ENCODE measurements at places on chromosomes 2 and 18.

DNA sequence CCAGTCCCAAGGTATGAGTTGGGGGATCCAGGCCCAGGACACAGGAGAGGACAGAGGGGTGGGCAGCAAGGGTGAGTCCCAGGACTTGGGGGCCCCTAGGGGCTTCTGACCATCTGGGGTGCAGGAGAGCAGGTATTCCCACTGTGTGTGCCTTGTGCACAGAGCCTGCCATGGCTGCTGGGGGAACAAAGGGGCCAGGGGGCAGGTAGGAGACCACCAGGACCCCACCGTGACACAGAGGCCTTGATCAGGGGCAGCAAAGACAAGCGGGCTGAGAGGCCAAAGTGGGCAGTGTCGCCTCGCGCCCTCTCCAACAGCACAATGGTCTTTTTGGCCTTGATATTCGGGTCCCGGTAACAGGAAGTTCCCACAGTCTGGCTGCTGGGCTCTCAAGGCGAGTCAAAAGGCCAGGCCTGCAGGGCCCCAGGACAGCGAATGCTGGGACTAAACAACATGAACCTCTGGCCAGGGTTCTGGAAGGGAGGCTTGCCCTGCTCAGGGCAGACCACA lies 12.3 kb upstream of the GPR17 start:
- no peak for DNase-seq

DNA sequence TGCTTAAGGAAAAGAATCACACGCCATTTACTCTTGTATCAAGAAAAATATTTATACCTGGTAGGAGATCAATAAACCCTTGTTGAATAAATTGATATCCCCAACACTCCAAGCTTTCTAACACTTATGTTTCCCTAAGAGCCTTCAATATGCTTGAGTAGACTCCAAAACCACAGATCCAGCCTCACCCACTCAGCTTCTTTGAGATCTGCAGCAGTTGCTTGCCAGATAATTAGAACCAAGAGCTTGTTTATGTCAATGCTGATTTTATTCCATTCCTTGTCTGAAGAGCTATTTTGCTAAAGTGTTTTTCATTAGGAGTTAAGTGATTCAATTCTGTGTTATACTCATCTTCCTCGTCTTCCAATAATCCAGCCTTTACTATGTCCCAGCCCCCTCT lies 26.3 kb upstream of the CRIM1 start:
- no peak for DNase-seq

DNA sequence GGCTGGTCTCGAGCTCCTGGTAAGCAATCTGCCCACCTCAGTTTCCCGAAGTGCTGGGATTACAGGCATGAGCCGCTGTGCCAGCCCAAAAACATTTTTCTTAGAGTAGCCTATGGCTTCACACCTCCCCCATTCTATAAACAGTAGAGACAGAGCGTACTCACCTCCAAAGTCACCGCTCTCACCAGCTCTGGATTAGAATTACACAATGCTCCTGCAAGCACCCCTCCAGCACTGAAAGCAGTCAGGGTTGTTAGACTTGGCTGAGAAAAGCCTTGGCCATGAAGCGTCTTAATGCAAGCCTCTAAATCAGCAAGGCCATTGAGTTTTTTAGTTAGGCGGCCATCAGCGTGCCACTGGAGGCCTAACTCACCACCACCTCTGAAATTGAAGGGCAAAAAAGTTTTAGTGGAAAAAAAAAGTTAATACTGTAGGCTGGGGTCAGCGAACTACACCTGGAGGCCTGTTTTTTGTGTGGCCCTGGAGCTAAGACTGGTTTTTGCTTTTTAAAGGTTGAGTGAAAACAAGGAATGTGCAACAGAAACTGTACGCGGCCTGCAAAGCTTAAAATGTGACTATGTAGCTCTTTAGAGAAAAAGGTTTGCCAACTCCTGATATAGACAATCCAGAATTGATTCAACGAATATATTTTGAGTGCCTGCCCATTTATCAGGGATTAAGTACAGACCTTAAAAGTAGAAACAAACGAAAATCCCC lies 34.6 kb downstream of the PREPL start:
- DNase-seq = no peak

DNA sequence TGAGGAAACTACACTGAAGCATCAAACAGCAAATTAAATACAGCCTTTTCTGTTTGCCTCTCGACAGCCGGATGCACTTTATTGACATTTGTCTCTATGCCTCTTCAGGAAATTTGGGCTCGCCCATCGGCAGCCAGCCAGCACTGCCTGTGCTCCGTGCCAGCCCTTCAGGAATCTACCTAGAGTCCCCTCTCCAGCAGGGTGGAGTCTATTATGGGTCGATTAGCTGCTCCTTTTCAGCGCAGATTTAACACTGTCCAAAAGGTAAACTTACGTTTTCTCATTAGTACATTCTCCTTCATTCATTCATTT lies 91.5 kb downstream of the MYCN start:
- no peak for DNase-seq

GRCh38 chr2:160345071-160345764 lies 145.1 kb upstream of the ITGB6 start:
- DNase-seq = no peak

DNA sequence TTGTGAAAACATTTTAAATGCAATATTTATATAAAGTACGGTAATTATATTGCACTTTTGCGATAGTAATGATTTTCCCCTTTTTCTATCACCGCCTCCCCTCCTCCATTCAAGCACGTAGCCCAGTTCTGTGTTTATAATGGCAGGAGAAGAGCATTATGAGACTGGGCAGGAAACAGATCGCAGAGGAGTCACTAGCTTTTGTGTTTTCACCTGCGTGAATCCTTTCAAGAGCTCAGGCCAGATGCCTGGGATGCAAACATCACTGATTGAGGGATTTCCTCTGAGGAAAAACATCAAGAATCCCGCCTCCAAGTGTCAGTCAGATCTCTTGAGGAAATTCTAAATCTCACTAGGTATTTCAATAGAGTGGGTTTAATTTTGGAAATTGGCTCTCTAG lies 178.4 kb upstream of the FN1 start:
- no peak for DNase-seq

DNA sequence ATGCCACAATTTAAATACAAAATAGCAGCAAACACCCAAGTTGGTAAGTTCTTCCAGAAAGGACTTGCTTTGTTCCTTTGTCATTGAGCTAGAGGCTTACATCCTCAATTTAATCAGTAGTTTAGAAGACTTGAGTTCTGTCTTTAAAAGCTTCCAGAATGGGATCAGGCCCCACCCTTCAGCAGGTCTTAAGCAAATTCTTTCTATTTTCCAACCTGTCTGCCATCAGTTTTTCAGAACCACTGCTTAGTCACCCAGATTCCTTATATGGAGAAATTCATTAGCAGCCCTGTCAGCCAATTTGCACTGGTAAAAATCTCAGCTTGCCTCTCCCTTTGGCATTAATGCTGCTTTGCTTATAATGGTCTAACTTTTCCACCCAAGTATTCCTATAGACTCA lies 263.6 kb upstream of the HNMT start:
- DNase-seq = no peak

DNA sequence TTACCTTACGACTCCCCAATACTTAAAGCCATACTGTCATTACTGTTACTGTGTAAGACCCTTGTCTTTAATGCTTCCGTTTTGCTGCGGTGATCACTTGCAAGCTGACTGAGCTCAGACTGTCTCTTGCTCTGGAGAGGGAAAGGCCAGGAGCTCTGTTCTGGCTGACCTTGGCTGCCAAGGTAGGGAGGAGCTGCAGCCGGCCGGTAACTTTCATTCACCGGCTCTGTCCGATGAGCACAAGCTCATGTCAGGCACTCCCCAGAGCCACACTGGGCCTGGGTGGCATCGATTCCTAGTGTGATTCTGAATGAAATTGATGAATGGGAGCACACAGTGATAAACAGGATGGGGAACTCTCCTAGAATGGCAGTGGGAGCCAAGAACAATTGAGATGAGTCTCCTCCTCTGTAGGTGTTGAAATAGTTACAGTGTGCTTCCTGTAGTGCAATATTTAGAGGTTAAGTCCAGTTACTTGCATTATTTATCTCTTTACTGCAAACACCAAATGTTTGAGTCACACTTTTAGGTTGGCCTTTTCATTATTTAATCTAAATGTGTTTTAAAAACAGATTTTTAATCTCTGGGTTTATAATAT lies 100.9 kb downstream of the ATP9B start:
- DNase-seq = no peak

DNA sequence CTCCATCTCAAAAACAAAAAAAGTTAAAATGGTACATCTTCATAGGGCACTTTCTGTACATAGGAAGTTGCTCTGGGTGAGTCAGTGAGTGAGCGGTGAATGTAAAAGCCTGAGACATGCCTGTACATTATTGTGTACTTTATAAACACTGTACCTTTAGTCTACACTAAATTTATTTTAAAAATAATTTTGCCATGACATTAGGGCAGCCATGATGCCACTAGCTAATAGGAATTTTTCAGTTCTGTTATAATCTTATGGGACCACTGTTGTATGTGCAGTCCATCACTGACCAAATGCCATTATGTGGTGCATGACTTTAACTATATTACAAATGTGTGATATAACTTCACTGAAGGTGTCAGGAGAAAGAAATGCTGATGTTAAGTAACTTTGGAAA lies 11.0 kb upstream of the TXNDC2 start:
- DNase-seq = no peak

DNA sequence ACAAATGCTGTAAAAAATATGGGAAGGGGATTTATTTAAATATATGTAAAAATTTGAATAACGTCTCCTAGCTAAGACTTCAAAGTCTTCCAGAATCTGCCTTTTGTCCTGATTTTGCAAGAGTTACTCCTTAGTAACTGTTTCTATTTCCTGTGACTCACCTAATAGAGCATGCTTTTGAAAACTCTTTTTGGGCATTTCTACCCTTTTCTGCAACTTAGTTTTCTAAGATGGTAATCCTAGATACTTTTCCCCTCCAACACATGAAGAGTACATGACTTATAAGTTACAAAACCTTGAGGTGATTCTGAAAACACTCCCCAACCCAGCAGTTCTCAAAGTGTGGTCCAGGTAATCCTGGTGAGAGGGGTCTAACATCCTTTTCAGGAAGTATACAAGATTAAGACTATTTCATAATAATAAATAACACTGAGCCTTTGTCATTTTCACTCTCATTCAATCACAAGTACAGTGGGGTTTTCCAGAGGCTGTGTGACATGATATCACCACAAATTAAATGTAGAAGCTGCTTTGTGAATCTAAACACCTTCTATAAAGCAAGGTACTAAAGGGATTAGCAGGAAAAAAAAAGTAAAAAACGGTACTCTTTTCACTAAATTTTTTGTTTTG lies 31.9 kb downstream of the PPP4R3B start:
- no peak for DNase-seq

- no peak for DNase-seq
These were observed 819 bp upstream of the SERPINE2 start for GRCh38 chr2:224039770-224040440.

DNA sequence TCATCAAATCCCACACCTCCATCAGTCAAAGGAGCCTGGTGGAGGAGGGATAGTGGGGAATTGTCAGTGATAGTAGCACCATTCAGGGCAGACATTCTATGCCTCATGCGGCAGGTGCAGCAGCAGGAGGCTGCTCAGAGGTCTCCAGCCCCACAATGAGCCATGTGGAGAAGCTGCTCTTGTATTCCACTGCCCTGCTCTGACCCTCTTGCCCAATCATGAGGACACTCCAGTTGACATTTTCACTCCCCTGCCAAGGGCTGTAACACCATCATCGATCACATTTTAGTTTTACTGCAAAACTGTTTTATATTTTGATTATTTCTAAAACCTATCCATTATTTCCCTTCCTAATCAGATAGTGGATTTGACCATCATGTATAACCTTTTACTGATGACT lies 487.6 kb upstream of the KLHL29 start:
- DNase-seq = no peak

DNA sequence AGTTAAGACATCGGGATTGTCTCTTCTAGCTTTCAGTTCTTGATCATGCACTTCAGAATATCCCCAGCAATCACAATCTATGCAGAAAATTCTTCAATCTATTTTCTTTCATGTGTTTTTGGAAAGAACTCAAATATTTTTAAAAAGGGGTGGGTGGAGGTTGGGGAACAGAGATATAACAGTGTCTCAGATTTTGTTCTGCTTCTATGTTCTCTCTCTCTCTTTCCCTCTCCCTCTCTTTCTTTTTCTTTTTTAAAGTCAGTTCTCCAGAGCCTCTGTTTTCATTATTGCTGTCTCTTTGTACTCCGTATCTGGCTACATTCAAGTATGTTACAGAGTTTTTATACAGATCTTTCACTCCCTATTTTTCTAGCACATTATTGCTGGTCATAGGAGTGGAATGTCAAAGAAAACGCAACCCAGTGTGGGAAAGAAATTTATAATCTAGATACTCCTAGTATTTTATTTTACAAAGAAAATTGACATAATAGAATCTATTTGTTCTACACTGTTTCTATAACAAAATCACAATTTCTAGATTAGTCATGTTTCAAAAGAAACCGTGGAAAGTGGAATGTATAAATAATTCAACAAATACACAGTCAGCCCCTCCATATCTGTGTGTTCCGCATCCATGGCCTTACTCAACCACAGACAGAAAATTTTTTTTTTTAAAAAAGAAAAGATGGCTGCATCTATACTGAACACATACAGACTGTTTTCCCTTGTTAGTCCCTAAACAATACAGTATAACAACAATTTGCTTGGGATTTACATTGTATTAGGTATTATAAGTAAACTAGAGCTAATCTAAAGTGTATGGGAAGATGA lies 11.2 kb upstream of the NEMP2 start:
- DNase-seq = no peak

DNA sequence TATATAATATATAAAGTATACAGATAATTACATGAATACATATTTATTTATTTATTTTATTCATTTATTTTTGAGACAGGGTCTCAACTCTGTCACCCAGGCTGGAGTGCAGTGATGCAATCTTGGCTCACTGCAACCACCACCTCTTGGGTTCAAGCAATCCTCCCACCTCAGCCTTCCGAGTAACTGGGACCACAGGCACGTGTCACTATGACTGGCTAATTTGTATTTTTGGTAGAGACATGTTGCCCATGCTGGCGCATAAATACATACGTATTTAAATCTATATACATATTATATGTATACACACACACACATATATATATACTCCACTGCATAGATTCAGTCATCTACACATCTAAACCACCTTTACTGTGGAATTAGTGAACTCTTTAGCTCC lies 20.6 kb upstream of the NDUFV2 start:
- no peak for DNase-seq

DNA sequence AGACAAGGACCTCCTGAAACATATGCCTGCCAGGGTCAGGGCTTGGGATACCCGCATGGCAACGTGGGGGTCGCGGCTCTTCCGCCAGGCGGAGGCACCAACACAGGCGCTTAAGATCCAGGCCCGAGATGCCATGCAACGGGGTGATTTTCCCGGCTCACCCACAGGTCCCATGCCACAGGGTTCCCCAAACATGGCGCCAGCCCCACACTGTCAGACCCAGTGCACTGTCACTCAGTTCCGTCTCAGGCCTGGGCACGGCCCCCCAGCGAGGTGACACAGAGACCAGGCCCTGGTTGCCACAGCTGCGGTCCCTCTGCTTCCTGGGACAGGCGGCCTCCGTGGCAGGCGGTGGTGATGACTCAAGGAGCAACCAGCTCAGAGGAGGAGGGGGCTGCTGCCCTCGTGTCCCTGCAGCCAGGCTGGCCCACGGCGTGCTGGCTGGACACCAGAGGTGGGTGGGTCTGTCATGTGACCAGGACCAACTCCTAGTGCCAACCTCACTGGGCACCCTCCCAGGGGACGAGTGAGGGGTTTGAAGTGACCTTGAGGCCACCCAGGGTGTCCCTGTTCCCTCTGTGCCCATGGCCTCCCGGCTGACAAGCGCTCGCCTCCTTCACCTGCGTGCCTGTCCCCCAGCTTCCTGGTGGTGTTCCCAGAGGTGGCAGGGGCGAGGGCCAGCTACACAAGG lies 4.9 kb downstream of the PDCD1 start:
- DNase-seq = no peak
